Ovary (tissue), 10 donors: ENCODE measurements at places on chromosomes 2 and 18. TPM values are rescaled to one million over a fixed set of nuclear protein-coding genes. Genes with fewer than 3 reads are reported as not detected.

DNA sequence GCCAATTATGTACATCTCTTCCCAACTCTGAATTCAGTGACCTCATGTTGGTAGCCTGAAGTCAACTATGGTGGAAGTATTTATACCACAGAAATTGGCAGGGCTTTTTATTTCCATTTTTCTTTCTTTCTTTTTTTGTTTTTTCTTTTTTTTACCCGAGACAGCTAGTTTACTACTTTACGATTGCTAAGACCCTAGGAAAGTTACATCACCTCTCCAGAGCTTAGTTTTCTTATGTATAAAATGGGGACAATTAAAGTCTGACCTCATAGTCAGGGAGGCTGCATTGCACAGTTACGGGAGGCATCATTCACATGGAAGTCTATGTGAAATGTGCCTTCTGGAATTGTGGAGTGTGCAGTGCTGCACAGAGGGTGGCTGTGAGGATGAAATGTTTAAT is 194.3 kb downstream of the MTX2 start:
- DNase-seq, result no peak

DNA sequence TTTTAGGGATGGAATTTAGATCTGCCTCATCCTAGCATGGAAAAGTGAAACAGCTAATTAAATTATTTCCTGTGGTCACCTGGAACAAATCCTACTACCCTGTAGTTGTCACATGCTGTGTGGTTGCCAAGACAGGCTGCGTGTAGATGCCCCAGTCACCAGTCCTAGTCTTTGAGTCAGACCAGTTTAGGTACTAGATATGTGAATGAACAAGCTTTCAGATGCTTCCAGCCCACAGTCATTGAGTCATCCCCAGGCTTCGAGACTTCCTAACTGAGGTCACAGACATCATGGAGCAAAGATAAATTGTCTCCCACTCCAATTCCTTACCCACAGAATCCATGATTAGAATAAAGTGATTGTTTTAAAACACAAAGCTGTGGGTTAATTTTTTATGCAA is 35.8 kb upstream of the GRB14 start:
- no peak for DNase-seq

DNA sequence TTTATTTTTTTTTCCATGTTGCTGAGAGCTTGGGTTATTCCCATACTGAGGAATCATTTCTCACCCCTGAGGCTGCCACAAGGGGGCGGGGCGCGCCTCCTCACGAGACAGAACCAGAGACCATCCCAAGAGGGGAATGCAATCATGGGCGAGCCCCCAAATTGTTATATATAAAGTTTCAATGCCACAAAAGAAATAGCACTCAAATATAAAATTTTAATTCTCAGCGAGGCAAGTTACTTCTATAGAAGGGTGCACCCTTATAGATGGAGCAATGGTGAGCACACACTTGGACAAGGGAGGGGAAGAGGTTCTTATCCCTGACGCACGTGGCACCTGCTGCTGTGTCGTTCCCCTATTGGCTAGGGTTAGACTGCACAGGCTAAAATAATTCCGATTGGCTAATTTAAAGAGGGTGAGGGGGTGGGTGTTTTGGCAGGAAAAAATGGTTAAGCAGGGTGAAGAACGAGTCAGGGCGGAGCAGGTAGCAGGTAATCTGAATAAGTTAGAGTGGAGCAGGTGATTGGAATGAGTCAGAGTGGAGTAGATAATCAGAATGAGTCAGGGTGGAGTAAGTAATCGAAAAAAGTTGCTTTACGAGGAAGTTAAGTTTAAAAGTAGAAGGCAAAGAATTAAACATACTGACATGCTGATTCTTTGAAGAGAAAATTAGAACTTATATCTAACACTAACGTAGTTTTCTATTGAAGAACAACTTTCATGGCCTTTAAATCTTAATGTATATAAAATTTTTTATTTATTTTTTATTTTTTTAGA is 177.5 kb downstream of the MTCL1 start:
- no peak for DNase-seq

- DNase-seq, result peak; percentile 83
Measured at GRCh38 chr18:12287684-12288402, 20.2 kb upstream of the TUBB6 start.

DNA sequence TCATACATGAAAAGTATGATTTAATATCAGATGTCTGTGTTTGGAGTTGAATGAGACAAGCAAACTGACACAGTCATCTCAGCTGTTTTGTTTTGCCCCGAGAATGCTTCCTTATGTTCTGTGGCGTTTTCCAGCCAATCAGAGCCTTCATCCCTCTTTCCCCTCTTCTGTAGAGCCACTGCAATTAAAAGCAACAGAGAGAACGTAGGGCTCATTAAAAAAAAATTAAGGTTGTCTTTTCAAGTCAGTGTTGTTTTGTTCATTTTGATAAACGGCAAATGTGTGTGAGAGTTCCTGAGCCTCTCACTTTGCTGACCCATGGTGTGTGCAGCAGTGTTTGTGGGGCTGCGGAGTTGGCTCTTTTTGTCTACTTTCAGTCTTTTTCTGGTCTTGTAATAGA is 216.0 kb downstream of the FHOD3 start:
- no peak for DNase-seq

The MATN3 gene
- total RNA-seq, result 0.60 TPM

The VWA3B gene
- total RNA-seq, result 2.9 TPM

GRCh38 chr2:26653207-26654060 is 12.3 kb upstream of the CIB4 start:
- no peak for DNase-seq

- no peak for DNase-seq
Measured at GRCh38 chr2:23029951-23030350, 355.0 kb upstream of the KLHL29 start.

The SLC40A1 gene
- total RNA-seq, result 515 TPM

DNA sequence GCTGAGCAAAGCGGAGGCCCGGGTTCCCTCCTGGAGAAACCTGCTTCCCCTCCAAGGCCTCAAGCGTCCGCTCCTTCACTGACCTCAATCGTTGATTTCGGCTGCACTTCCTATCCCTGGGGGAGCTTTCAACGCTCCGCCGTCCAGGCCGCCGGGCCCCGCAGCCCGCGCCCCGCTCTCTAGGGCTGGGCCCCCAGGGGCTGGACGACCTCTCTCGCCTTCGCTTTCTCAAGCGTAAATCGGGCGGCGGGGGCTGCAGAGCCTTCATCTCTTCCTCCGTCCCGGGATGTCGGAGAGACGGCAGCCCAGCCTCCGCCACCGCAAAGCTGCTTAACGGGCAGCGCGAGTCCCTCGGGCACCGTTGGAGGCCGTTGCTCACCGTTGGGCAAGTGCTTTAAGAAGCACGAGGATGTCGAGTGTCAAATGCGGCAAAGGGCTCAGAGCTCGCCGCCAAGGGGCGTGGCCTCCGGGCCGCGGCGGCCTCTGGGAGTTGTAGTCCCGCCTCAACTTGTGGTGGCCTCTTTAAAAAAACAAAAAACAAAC is 8.5 kb downstream of the HES6 start:
- peak; percentile 63 for DNase-seq

- DNase-seq, result no peak
Measured at GRCh38 chr2:154794406-154794805, 95.9 kb downstream of the KCNJ3 start.

DNA sequence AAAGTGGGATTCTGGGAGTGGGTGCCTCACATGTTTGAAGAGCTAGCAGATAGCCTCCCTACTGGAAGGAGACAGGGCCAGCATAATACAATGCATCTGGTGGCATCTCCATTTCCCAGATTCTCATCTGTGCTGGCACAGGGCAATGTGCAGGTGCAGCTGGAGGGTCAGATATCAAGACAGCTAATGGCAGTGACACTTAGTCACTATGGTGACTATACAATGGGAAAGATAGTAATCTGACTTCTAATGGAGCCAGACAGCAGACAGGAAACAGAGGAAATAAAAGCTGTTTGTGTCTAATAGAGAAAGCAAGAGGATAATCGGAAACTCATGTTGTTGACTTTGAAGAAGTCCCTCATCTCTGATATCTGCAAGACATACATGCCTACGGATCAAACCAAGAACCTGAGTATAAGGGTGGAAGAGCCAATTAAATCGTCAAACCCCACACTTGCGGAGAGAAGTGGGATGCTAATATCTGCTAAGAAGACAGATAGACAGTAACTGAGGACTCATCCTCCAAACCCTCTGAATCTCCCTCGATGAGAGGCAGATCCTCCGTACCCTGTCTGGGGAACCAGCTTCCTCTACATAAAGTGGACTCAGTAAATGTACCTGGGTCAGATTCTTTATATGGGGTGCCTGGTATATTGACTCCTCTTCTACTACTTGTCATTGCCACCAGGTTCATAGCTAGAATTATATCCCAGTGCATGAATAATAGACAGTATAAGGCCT is 692.7 kb downstream of the SOCS6 start:
- DNase-seq, result no peak

The RMND5A gene
- 31.0 TPM for total RNA-seq

The PDCD1 gene
- total RNA-seq, result 0.31 TPM

The KCNIP3 gene
- 11.7 TPM for total RNA-seq

GRCh38 chr2:213429516-213429915 is 145.3 kb downstream of the SPAG16 start:
- no peak for DNase-seq

DNA sequence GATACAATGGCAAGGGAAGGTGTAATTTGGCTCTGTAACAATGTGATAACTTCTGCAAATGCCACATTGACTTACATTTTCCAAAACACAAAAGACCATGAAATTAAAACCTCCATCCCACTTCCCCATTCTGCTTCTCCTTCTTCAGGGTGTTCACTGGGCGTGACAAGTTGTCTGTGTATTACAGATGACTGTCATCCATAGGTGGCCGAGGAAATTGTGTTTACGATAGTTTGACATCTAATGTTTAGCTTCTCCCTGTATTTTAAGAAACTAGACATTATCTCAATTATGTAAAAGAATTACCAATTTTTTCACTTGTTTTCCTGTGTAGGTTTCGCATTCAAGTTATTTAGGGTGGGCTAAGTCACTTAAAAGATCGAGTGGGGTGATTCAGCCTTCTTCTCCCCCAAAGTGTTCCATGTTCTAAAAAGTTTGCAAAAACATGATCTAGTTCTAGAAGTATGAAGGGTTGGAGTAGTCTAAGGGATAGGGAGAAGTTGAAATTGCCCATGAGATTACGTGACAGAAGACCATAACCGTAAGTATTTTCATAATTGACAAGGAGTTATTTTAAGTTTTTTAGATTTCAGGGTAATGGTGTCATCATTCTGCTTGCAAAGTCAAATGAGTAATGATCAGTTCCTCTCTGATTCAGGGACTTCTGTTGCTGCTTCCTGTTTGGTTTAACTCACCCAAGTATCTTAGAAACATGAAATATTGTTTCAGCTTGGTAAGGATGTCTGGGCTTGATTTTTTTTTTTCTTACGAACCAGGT is 25.2 kb upstream of the CYTIP start:
- DNase-seq, result no peak

- DNase-seq, result no peak
Measured at GRCh38 chr18:23609390-23610023, 23.2 kb upstream of the NPC1 start.

DNA sequence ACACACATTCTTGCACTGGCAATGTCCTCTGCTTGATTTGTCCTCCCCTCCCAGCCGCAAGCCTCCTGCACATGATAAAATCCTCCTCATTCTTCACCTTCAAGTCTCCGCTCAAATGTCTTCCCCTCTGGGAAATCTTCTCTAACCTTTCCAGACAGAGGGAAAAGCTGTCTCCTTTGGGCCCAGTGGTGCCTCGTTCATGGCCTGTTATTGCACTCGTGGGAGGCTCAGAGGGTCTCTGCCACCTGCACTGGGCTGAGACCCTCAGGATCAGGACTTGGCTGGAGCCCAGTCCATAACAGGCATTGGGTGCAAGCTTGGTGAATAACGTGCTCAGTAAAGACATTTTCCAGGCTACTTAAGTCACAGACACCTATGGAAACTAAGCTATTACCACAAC is 68.6 kb downstream of the PTGR3 start:
- DNase-seq, result no peak

DNA sequence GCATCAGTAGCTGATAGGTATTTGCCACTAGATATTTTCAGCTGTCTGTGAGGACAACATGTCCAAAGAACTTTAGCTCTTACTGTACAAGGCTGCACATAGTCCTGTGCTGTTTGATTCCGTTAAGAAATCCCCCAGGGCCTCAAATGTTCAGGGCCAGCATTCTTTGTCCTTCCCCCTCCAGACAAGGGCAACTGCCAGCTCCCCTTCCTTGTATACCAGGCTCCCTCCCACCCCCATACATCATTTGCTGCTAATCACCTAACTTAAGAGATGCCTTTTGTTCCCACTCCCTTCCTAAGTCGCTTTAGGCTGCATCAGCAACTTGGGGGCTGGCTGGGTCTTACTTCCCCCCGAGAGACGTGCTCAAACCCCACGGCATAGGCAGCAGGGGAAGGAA is 138.7 kb downstream of the CDH20 start:
- DNase-seq, result no peak

DNA sequence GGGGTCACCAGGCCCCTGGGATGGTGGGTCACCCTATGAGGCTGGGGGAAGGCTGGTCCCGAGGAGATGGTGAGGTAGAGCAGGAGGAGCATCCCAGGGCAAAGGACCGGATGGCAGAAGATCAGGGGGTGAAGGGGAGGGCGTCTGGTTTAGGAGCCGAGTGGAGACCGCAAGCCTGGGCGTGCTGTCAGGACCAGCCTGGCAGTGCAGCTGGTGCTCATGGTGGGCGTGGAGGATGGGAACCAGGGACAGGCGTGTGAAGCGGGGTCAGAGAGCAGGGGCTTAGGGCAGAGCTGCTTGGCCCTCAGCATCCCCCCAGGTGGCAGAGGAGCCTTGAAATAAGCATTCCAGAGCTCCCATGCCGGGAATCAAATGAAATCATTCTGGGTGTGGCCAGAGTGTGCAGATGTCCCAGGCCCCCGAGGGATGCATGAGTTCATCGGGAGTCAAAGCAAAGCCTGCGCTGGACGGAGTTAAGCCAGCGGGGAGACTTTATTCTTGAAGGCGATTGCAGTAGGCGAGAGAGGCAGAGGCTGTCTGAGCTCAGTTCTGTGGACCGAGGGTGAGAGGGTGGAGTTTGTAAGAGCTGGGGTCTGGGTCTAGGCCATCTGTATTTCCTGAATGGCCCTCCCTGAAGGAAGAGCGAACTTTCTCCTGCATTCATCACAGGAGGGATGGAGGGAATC is 33.1 kb upstream of the MBP start:
- DNase-seq, result no peak

The HOXD13 gene
- not detected for total RNA-seq

GRCh38 chr2:217142649-217143266 is 282.9 kb upstream of the TNP1 start:
- DNase-seq, result no peak

The PDE1A gene
- total RNA-seq, result 9.5 TPM

- peak; percentile 57 for DNase-seq
Measured at GRCh38 chr2:43877782-43878464, 39.2 kb downstream of the ABCG8 start.

- no peak for DNase-seq
Measured at GRCh38 chr2:177799531-177799930, 273.0 kb downstream of the PDE11A start.

DNA sequence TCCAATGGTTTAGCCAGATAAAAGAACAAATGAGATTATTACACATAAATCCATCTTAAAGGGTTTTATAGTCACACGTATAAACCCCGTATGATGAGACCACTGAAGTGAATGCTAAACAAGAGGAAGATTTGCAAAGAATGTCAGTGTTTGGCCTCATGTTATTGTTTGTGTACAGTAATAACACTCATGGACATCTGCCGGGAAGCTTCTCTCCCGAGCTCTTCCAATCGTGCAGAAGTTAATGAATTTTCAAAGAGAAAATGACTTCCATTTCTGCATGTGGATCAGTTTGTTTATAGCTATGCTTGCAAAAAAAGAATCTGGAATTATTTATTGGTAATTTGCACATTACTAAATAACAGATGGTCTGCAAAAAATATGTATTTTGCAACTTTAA is 88.5 kb upstream of the APCDD1 start:
- no peak for DNase-seq

The PLEKHM3 gene
- total RNA-seq, result 13.7 TPM

The CD207 gene
- not detected for total RNA-seq

The ZCCHC2 gene
- total RNA-seq, result 24.5 TPM

- no peak for DNase-seq
Measured at GRCh38 chr2:214367171-214367570, 43.7 kb upstream of the VWC2L start.
